Fibroblast of villous mesenchyme (primary cell): ENCODE measurements at places on chromosomes 13 and 19. TPM values are rescaled to one million over a fixed set of nuclear protein-coding genes. Genes with fewer than 3 reads are reported as not detected.

GAPDHS gene
- total RNA-seq: not detected in 2 replicates

SLC7A9 gene
- total RNA-seq: under 0.01 TPM in 1 of 2 replicates, not detected in the other

SIRT6 gene
- 10.4 and 10.6 TPM in 2 replicates for total RNA-seq

C1QTNF9 gene
- not detected in 2 replicates for total RNA-seq

DNA sequence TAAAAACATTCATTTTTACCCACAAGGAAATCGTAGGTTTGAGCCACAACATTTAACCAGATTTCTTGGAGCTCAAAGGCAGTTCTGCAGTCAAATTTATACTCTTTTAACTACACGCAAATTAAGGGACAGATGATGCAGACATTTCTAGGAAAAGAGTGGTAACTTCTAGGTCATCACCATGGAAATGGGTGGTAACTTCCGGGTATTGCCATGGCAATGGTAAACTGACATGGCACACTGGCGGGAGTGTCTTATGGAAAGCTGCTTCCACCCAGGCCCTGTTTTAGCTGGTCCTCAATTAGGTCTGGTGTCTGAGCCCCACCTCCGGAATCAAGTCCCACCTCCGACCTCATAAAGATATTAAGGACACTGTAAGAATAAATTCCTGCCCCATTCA, 10.4 kb upstream of the LYPD5 start:
- no peak for DNase-seq

GRCh38 chr19:11067356-11068113, 21.7 kb upstream of the LDLR start:
- DNase-seq: peak; percentile 40

GRCh38 chr13:68872338-68872737, 1235.3 kb upstream of the ATXN8OS start:
- DNase-seq: no peak

GRCh38 chr13:113167155-113167554, 8.7 kb downstream of the PROZ start:
- DNase-seq: no peak

DNA sequence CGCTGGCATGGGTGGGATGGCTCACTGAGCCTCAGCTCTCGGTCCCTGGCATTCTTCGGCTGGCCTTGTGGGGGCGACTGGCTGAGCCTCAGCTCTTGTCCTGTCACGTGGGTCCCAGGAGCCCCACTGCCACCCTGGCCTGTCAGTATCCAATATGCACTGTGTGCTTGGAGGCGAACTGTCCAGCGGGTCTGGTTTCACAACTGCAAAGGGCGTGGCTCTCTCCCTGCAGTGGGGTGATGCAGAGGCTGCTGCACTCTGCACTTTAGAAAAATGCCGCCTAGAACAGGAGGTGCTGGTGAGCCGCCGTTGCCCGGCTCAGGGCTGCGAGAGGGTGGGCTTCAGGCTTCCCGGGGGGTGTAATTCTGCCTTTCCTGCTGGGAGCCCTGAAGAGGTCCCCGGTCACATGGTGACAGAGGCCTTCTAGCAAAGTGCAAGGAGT, 17.0 kb upstream of the TMEM255B start:
- DNase-seq: peak; percentile 71

DNA sequence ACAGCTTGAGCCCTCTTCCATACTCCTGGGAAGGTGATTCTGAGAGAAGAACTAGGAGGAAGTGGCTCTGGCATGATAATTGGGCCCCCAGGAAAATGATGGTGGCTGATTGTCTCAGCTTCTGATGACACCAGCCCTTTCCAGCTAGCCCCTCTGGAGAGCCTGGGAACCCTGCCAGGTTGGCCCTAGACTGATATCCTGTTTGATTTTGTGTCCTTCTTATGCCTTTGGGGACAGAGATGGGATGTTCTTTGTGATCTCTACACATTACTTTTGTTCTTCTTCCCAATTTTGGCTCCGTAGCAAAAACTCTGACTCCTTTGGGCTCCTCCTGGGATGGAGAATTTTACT, 39.7 kb downstream of the ERICH6B start:
- no peak for DNase-seq

- DNase-seq: no peak
These were observed 9.5 kb downstream of the POLR1D start for GRCh38 chr13:27631156-27631555.

- no peak for DNase-seq
These were observed 15.8 kb downstream of the DEDD2 start for GRCh38 chr19:42201489-42202289.

DNA sequence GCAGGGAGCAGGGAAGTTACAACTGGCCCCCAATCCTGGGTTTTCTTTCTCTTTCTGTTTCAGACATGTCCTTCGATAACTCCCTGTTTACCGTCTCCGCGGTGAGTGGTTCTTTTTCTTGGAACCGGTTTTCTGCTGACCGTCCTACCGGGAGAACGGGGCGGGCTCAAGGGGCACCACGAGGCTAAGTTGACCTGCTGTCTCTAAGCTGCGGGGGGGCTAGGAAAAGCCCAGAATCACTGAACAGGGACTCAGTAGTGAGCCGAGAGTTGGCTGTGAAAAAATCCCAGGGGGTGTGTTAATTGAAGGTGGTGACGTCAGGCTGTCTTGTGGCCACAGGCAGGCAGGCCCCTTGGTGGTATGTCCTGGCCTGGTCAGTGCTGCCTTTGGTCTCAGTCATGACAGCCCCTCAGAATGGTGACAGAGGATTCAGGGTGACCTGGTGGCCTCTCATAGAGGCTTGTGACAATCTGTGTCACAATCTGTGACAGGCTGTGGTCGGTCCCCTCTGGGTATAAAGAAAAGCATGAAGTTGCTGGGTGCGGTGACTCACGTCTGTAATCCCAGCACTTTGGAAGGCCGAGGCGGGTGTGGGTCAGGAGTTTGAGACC, 8.1 kb upstream of the CARM1 start:
- DNase-seq: peak; percentile 81

DNA sequence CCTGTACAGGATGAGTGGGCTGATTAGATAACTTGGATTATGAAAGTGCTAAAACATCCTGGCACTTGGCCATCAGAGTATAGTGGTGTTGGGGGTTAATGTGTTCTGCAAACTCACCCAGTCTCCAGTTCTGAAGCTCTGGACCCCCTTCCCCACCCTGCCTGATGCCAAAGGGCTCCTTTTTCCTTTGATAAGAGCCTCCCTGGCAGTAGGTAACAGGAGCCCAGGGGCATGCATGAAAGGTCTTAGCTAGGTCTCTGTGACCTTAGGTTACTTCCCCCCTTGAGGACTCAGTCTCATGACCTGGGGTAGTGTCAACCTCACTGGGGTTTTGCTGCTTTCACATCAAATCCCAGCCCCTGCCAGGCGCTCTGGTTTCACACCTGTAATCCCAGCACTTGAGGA, 2.5 kb downstream of the RPS28 start:
- no peak for DNase-seq

GRCh38 chr13:100753376-100753775, 78.8 kb upstream of the TMTC4 start:
- DNase-seq: no peak

- no peak for DNase-seq
These were observed 397.5 kb downstream of the DIAPH3 start for GRCh38 chr13:59766236-59766635.

DNA sequence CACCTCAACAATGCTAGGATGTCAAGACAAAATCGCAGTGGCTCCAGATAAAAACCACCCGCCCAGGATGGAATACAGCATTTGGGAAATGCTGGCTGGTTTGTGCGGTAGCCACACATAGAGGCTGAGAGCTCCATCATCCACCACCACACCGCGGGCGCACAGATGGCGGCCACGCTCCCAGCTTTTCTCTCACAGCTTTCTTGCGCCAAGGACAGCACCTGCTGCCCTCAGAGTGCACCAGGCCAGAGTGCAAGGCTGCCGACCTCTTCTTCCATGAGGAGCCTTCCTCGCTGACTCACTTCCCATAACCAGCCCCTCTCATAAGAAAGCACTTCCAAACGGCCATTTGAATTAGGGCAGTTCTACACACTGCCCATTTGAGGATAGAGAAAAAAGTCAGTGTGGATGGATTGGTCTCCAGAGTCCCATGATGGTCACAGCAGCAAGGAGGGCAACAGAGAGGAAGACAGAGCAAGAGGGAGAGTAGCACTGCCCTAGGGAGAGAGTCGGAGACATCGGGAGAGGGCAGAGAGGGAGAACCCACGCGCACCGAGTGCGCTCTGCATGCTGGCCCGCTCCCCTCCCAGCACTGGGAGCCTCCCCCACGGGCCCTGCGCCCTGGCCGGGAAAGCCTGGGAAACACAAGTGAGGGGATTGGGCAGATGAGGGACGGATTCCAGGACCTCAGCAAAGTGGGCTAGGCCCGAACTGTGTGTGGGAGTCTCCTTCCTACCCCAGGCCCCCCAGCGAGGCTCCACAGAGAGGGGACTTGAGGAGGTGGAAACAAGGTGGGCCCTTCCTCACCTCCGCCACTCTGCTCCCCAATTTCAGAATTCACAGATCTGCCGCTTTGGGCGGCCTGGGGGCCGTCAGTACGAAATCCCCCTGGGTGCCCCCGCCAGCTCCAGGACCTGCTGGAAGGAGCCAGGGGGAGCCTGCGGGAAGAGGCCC, 156.9 kb downstream of the USP12 start:
- DNase-seq: no peak
